ENCODE measurements at places on chromosomes 3 and 15.

- no peak for DNase-seq
Measured at GRCh38 chr15:79440355-79440908, 8.3 kb downstream of the MINAR1 start.

DNA sequence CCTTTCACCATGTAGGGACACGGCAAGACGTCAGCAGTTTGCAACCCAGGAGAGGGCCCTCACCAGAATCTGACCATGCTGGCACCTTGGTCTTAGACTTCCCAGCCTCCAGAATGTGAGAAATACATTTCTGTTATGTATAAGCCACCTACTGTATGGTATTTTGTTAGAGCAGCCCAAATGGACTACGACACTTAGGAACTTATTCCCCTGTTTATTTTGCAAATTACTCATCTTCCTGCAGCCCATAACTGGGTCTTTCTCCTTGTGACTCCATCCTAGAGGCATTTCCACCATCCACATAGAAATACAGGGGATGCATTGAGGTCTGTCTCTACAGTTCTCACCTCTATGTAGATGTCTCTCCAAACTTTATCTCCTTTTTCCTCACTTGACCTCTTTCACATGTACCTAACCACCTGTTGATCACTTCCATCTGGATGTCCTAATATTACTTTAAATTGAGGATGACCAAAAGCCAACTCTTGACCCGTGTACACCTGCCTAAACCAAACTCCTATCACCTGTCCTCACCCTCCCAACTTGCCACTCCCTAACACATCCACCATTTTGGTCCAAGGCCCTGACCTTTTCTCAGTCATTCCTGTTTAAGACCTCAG lies 406.0 kb upstream of the WNT5A start:
- DNase-seq: no peak

DNA sequence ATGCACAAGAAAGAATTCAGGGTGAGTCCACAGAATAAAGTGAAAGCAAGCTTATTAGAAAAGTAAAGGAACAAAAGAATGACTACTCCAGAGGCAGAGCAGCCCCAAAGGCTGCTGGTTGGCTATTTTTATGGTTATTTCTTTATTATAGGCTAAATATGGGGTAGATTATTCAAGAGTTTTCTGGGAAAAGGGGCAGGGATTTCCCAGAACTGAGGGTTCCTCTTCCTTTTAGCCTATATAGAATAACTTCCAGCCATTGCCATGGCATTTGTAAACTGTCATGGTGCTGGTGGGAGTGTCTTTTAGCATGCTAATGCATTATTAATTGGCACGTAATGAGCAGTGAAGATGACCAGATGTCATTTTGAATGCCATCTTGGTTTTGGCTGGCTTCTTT lies 13.6 kb downstream of the GLDN start:
- DNase-seq: no peak

DNA sequence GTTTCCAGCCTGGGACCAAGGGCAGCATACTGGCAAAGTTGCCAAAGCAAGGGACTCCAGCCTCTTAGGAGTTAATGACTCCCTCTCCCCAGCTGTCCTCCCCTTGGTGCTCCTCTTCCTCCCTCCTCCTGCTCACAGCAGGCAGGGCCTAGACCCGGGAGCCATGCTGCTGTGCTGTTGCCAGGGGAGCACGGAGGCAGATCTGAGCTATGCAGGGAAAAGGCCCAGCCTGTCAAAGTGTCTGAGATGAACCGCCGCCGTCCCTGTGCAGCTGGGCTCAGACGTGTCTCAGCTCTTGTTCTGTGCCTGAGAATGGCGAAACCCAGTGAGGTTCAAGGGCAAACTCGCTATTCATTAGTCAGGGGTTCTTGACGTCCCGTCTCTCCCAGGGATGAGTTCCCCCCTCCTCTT lies 60.8 kb upstream of the POLG start:
- no peak for DNase-seq

GRCh38 chr3:13157986-13158385 lies 84.8 kb upstream of the IQSEC1 start:
- DNase-seq: no peak

All from stimulated activated CD8-positive, alpha-beta memory T cell treated with anti-CD3 and anti-CD28 coated beads, Interleukin-4, amount 100 ng/mL, for 4 hours (primary cell).